DMS 273 treated with DMSO at 0.1 percent for 48 hours (cell line): ENCODE measurements at places on chromosomes 4 and X.

DNA sequence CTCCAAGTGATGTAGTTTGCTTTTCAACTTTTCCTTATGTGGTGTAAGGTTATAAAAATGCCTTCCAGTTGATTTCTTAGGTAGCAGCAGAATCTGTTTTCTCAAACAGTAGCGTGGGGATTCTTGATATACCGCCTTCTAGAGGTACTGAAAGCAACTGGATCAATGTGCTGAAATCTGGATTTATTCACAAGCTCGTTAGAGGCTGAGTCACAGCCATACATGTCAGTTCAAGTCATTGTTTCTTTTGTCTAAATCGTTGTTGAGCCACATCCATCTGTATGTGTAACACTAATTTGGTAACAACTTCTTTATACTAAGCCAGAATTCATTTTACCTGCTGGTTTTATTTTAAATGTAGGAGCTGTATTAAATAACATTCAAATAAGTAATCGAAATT lies 200.0 kb upstream of the MAD2L1 start:
- DNase-seq = no peak

DNA sequence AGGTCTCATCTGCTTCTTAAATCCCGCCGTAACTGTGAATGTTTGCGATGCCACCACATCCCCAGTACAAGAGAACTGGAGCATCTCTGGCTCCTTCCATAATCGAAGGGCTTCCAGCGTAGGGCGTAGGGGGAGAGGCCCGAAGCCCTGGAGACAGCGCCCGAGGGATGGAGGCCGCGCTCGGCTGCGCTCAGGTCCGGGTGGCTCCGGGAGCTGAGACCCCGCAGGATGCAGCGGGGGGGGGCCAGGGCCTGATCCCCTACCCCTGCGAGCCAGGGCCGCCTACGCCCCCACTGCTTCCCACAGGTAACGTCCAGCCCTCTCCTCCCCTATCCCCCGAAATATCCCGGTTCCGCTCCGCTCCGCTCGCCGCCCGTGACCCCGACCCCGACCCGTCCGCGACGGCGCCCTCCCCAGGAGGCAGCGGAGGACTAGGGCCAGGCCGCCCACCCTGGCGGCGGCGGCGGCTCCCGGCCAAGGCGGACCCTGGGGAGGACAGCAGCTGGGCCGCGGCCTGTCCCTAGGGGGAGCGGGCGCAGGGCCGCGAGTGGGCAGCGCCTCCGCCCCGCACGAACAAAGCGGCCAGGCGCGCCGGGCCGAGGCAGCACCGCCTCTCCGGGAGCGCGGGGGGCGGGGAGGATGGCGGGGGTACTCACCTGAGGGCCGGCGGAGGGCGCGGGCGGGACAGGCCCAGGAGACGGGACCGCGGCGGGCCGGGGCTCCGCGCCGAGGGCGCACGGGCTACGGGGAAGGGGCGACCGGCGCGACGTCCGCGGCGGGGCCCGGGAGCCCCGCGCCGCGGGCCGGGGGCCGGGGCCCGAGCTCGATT lies 723 bp downstream of the WDFY3 start:
- DNase-seq = no peak

DNA sequence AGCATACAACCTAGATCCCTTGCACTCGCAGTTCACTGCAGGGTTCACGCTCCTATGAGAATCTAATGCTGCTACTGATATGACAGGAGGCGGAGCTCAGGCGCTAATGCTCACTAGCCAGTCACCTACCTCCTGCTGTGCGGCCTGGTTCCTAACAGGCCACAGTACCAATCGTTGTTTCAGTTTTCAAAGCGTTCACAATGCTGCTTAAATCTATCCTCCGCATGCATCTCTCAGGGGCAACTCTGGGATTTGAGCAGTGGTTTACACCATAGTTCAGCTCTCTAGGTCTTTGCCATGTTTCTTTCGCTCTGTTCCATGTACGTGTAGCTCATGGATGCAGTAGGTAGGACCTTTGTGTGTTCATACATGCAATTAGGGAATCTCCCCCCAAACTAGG lies 47.2 kb downstream of the CLOCK start:
- no peak for DNase-seq

GRCh38 chr4:22071749-22072148 lies 123.2 kb upstream of the KCNIP4 start:
- DNase-seq = no peak

GRCh38 chr4:22875587-22876257 lies 183.0 kb downstream of the GBA3 start:
- no peak for DNase-seq
